Smooth muscle cell of the brain vasculature (primary cell): ENCODE measurements at places on chromosomes 11 and 22.

GRCh38 chr11:73160005-73160760, 18.1 kb upstream of the FCHSD2 start:
- DNase-seq = no peak

DNA sequence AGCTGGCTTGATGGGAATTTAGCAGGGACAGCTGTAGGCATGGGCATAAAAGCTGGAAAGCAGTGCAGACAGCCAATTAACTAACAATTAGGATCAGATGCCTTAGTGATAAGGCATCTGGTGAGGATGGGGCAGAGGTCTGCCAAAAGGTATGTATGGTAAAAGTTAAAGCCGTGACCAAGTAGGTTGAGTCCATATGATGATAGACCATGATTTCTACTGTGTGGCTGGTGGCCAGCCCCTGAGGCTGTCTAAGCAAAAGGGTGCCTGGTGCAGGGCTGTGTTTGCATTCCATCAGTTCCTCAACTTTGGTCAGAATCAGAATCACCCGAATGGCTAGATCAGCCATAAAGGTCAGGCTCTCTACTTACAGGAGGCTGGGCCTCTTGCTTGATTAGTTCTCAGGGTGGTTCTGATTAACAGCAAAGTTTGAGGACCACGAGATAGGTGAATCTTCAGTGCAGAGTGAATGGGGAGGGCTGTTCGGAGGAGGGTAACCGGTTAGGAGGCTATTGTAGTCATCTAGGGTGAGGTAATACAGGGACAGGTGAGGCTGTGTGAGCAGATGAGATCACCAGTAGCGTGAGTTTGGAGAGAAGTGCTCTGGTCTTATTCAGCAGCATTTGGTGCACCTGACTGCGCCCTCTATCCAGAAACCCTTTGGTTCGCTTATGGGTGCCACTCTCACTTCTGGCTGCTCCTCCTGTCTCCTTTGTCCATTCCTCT, 27.2 kb downstream of the PPFIBP2 start:
- DNase-seq = no peak

DNA sequence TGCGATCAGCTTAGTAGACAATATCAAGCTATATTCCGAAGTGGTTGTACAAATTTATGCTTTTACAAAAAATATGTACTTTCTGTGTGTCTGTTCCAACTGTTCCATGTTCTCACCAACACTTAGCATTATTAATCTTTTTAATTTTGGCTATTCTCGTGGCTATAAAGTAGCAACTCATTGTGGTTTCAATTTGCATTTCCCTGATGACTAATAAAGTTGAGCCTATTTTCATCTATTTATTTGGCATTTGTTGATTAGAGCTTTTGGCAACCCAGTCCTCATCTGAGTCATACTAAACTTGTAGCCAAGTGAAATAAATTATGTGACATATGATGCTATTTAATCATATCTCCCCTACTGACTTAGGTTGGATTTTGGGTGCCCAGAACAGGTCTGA, 115.9 kb downstream of the FBXO7 start:
- DNase-seq = no peak

DNA sequence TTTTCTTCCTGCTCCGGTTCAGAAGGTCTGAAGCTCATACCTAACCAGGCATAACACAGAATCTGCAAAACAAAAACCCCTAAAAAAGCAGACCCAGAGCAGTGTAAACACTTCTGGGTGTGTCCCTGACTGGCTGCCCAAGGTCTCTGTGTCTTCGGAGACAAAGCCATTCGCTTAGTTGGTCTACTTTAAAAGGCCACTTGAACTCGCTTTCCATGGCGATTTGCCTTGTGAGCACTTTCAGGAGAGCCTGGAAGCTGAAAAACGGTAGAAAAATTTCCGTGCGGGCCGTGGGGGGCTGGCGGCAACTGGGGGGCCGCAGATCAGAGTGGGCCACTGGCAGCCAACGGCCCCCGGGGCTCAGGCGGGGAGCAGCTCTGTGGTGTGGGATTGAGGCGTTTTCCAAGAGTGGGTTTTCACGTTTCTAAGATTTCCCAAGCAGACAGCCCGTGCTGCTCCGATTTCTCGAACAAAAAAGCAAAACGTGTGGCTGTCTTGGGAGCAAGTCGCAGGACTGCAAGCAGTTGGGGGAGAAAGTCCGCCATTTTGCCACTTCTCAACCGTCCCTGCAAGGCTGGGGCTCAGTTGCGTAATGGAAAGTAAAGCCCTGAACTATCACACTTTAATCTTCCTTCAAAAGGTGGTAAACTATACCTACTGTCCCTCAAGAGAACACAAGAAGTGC, 661 bp upstream of the MALAT1 start:
- DNase-seq = no peak

DNA sequence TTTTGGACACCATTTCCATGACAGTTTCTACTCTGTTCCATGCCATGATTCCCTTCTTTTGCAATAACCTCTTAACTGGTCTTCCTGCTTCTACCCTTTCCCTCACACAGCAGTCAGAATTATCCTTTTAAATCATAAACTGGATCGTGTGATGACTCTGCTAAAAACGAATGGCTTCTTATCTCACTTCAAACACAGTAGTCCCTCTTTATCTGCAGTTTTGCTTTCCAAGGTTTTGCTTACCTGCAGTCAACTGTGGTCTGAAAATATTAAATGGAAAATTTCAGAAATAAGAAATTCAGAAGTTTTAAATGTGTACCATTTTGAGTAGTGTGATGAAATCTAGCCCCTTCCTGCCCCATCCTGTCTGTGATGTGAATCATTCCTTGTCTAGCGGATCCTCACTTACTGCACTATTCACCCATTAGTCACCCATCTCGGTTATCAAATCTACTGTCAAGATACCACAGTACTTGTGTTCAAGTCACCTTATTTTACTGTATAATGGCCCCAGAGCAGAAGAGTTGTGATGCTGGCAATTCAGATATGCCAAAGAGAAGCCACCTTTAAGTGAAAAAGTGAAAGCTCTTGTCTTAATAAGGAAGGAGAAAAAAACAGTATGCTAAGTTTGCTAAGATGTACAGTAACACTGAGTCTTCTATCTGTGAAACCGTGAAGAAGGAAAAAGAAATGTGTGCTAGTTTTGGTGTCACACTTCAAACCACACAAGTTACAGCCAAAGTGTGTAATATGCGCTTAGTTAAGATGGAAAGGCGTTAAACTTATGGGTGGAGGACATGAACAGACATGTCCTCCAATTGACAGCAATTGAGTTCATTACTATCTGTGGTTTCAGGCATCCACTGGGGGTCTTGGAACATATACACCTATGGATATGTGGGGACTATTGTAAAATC, 283.0 kb downstream of the DDX10 start:
- no peak for DNase-seq

- no peak for DNase-seq
Observed at GRCh38 chr11:120590472-120590871, 78.9 kb downstream of the GRIK4 start.

- DNase-seq = no peak
Observed at GRCh38 chr22:33192156-33192555, 134.0 kb upstream of the SYN3 start.

DNA sequence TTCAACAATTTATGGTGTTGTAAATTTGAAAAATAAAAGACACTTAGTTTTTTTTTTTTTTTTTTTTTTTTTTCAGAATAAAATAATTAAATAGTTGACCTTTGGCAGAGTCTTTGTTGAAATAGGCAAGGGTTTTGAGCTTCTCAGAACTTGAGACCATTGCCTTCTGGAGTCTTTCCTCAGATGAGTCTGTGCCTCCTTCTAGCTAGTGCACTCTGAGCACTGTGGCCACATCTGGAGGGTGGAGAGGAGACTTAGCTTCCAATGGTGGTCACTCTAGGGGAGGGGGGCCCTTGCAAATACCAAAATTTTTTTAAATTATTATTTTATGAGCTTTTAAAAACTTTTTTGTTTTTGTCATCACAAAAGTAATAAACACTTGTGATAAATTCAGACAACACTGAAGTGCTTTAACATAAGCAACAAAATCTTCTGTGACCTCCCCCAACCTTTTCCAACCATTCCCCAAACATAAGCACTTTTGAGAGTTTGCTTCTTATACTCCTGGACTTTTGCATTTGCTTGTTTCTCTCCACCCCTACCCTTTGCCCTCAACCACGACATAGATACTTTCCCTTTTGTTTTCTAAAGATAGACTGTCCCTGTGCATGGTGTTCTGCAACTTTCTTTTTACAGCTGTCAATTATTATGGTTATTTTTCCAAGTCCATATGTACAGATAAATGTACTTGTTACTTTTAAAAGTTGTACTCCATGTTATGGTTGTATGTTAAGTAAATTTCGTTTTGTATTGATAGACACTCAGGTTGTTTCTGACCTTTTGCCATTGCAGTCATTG, 41.1 kb downstream of the BMAL1 start:
- DNase-seq = no peak

DNA sequence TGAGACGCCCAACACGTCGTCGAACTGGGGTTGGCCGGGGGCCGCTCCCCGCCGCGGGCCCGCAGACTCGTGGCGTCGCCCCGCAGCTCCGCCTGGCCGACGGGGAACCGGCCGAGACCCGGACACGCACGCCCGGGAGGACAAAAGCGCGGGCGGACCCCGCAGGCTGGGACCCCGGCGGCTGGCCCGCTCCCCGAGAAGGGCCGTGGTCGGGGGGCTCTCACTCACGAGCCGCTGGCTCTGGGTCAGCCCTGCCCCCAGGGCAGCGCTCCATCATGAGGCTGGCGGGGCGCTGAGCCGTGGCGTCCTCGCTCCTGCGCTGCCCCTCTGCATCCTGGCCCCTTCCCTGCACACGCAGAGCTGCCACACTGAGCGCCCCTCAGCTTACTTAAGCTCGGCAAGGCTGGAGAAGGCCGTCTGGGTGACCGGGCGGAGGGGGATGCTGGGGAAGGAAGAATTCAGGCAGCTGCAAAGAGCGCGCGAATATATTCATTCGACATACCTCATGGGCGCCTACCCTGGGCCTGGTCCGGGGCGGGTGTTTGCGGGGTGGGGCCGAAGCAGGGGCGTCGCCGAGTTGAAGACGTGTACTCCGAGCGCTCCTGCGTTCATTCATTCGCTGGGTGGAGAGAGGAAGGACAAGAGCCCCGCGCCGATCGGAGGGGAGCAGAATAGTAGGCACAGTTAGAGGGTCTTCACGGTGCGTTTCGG, 579 bp upstream of the CYB5R2 start:
- no peak for DNase-seq

GRCh38 chr11:65499713-65500386, 1.0 kb downstream of the MALAT1 start:
- no peak for DNase-seq

DNA sequence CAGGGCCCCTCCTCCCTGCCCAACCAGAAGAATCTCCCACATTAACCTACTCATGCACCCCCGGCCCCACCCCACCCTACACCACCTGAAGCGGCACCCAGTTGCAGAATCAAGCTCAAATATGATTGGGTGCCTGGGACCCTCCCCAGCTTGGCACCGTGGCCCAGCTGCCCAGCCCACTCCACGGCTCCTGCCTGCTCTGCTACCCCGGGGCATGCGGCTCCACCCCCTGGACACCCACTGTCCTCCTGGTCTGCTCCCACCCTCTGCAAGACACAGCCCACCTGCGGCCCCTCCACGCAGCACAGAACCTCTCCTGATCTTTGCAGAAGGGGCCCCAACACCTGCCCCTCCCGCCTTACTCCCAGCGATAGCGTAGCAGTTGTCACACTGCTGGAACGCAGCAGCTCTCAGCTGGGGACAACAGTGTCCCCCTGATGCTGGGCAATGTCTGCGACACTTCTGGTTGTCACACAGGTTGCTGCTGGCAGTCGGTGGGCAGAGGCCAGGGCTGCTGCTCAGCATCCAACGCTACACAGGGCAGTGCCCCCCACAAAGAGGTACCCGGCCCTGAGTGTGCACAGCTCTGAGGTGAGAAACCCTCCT, 32.0 kb upstream of the TESMIN start:
- no peak for DNase-seq

DNA sequence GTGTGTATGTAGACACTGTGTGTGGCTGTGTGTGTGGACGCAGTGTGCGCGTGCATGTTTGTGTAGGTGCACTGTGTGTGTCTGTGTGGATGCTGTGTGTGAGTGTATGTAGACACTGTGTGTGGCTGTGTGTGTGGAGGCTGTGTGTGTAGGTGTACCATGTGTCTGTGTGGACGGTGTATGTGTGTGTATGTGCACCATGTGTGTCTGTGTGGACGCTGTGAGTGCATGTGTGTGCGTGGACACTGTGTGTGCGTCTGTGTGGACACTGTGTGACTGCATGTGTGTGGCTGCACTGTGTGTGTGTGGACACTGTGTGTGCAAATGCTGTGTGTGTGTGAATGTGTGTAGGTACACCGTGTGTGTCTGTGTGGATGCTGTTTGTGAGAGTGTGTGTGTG, 10.3 kb downstream of the TRPM5 start:
- no peak for DNase-seq

- no peak for DNase-seq
Observed at GRCh38 chr11:133745791-133746190, 99.5 kb downstream of the SPATA19 start.

DNA sequence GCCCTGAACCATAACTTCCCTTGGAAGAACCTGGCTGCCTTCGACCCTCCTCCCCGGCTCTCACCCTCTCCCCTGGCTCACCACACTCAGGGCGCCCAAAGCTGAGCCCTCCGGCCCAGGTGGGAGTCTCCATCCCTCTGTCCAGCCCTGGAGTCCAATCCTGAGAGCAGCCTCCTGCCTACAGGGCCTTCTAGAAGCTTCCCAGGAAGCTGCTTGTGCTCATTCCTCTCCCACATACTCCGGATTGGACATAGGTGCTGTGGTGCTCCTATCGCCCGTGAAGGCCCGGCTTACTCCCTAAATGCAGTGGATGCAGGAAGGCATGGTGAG, 1332.0 kb downstream of the BRD1 start:
- DNase-seq = no peak

- DNase-seq = no peak
Observed at GRCh38 chr11:122686111-122686510, 30.6 kb downstream of the UBASH3B start.

DNA sequence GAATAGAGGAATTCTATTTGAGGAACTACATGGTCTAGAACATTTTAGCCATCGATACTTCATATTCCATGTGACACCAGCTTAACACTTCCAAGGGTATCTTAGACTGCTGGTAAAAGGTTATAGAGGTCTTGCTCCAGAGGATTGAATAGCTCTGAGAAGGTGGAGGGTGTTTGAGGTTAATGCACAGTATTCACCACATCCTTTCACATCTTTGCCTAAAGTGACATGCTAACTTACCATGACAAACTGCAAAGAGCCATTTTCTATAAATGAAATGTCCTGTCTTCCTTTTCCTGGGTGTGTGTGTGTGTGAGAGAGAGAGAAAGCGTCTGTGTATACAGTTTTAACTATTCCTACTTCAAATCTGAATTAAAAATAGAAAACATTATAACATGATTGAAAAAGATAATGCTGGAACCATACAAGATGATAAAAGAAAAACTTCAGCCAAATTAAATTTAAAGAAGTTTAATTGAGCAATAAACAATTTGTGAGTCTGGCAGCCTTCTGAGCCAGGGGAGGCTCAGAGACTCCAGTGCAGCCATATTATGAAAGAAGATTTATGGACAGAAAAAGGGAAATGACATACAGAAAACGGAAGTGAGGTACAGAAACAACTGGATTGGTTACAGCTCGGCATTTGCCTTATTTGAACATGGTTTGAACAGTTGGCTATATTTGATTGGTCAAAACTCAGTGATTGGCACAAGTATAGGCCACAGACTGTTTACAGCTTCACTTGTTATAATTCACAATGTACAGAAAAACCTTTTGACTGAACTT, 320.9 kb upstream of the CCDC179 start:
- DNase-seq = no peak

GRCh38 chr11:129992161-129992944, 10.3 kb downstream of the PRDM10 start:
- DNase-seq = no peak
